ENCODE measurements at places on chromosomes 2 and 18.

- no peak for DNase-seq
Measured at GRCh38 chr2:175398848-175399247, 217.3 kb upstream of the ATP5MC3 start.

DNA sequence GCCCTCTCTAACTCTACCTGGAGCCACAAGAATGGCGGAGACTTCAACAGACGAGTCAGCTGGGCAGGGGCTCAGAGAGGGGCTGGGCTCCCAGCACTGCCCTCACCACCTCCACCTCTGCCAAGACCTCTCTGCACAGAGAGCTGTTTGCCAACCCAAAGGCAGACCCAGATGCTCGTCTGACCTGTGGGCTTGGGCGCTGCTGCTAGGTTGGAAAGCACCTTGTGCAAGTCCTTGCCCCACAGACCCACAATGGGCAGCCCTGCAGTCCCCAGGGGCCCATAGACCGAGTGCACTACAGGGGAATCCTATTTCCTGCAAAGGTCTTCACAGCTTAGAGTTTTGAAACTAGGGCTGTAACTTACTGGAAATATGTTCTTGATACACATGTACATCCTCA is 13.3 kb downstream of the ACKR3 start:
- no peak for DNase-seq

DNA sequence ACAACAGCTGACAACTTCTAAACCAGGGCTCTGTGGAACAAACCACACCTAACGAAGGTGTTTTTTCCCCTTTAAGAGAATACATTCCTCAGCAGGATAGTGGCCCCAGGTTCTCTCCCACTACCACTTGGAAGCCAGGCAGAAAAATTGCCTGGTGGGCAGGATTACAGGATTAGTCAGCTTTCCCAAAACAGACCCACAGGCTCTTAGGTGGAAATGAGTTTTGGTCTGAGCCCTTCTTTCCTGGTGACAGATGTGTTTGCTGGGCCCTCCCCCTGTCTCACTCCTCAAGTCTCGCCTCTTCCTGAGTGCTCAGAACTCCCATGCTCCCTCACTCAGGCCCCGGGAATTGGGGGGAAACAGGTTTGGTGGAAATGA is 139.4 kb upstream of the HAAO start:
- DNase-seq = no peak

DNA sequence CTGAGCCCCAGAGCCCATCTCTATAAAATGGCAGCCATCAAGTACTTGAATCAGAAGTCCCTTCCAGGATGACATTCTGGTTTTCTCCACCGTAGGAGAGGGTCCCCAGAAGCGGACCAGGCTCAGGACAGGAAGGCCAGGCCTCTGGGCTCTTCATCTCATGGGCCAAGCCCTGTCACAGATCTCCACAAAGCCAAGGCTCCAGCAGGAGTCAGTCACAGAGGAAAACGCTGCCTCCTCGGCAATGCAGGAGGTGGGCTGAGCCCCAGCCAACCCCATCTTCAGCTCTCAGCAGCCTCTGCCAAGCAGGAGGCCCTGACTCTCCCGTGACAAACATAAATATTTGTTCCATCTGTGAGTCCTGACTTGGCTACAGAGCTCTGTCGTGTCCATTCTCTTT is 39.4 kb upstream of the GPAT2 start:
- DNase-seq = no peak

GRCh38 chr2:102893870-102894269 is 132.0 kb downstream of the TMEM182 start:
- no peak for DNase-seq

DNA sequence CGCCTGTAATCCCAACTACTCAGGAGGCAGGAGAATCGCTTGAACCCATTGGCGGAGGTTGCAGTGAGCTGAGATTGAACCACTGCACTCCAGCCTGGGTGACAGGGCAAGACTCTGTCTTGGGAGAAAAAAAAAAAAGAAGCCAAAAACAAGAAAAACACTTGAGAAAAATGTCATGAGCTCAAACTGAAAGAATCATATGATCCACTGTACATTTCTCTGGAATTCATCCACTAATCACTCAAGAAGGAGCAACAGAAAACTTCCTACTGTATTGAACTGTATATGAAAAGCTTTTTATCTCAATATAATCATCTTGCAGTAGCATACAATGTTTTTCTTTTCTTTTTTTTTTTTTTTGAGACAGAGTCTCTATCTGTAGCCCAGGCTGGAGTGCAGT is 40.4 kb downstream of the EPG5 start:
- no peak for DNase-seq

GRCh38 chr2:173393186-173393585 is 38.5 kb downstream of the CDCA7 start:
- no peak for DNase-seq

DNA sequence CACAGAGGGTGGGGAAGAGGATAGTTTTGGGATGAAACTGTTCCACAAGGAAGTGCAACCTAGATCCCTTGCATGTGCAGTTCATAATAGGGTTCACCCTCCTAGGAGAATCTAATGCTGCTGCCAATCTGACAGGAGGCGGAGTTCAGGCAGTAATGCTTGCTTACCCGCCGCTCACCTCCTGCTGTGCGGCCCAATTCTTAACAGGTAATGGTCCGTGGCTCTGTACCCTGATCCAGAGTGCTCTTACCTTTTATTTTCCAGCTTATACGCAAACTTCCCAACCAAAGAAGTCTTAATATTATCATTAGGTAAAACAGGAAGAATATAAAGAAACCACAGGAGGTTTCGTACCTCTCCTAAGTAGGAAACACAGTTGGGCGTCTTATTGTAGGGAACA is 82.7 kb upstream of the CD302 start:
- DNase-seq = no peak

Data from stimulated activated CD8-positive, alpha-beta memory T cell treated with anti-CD3 and anti-CD28 coated beads, Interleukin-2, amount 100 ng/mL, for 48 hours (primary cell).